Stimulated activated CD8-positive, alpha-beta memory T cell treated with anti-CD3 and anti-CD28 coated beads, Interleukin-15, amount 100 ng/mL, for 24 hours (primary cell): ENCODE measurements at places on chromosomes 5 and 9.

DNA sequence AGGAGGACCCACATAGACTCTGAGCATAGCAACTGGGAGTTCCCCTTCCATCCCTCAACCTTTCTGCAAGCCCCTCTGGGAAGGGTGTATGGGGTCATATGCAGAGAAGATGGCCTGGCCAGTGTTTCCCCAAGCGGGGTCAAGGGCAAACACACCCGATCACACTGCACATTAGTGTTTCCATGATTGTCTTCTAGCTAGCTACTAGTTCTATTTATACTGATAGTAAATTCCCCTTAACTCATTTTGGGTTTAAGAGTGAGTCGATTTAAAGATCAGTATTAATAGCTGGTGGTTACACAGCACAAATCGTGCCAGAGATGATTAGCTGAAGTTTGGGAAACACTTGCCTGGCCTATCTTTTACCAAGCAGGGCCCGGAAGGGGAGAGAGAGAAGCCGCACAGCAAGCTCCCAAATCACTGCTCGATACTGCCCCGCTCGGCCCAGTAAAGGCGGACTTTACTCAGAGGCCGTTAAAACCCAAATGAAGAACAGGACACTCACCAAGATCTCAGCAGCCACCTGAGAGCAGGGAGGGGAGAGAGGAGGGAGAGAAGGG, 29.4 kb upstream of the TNIP1 start:
- no peak for DNase-seq

GRCh38 chr5:174427304-174427703, 297.1 kb upstream of the MSX2 start:
- no peak for DNase-seq

GRCh38 chr5:132498152-132498551, 7.6 kb upstream of the IRF1 start:
- DNase-seq = no peak

DNA sequence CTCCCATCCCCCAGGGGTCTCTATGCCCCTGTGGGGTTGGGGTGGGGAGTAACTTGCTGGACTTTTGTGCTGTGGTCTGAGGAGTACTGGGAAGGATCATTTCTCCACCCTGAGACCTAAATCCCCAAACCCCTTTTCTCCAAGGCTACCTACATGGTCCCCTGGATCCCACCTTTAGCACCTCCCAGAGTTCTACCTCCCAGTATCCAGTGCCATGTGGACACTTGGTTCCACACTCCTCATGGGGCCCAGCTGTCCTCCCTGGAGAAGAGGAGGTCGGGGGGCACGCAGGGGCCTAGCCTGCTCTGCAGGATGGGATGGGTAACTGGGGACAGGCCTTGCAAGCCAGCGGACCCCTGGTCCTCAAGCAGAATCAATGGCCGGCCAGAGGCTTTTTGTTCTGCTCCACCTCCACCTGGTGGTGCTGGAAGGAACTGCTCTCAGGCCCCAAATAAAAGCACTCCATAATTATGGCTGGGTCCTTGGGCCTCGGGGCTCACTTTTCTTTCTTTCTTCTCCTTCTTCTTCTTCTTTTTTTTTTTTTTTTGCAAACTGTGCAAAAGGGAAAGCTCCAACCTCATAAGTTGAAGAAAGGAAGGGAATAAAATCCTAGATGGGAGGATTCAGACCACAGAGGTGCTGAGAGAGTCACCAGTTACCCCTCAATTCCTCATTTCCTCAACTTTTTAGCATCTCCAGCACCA, 68.4 kb downstream of the PSD2 start:
- DNase-seq = peak; percentile 11

- DNase-seq = no peak
Measured at GRCh38 chr5:180632768-180633167, 16.6 kb downstream of the FLT4 start.

DNA sequence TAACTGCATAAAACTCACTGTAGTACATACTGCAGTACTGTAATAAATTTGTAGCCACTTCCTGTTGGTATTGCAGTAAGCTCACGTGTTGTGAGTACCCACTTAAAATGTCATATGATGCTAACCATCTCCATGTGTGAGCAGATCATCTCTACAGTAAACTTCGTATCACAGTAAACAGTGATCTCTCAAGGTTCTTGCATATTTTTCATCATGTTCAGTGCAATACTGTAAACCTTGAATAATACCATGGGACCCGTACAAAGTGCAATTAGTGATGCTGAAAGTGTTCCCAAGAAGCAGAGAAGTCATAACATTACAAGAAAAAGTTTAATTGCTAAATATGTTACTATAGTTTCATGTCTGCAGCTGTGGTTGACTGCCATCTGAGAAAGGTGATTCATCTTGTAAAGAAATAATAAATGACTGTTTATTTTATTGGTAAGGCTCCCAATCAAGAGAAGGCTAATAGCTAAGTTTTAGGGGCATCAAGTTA, 253.8 kb upstream of the POU5F2 start:
- DNase-seq = no peak

DNA sequence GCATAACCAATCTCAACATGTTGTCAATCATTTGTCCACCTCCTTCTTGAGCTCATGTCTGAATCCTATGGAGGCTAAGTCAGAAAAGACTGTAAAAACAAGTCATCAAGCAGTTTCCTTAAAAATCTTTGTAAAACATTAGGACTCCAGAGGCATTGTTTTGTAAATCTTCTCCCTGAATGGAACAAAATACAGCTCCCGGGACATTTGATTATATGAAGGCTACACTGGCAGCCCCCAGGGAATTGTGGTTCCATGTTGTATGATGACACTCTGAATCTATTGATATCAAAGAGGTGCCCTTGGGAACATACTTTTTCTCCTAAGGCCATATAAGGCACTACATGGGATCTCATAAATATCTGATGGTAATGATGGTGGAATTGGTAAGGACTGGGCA, 83.2 kb upstream of the NUDT12 start:
- no peak for DNase-seq

DNA sequence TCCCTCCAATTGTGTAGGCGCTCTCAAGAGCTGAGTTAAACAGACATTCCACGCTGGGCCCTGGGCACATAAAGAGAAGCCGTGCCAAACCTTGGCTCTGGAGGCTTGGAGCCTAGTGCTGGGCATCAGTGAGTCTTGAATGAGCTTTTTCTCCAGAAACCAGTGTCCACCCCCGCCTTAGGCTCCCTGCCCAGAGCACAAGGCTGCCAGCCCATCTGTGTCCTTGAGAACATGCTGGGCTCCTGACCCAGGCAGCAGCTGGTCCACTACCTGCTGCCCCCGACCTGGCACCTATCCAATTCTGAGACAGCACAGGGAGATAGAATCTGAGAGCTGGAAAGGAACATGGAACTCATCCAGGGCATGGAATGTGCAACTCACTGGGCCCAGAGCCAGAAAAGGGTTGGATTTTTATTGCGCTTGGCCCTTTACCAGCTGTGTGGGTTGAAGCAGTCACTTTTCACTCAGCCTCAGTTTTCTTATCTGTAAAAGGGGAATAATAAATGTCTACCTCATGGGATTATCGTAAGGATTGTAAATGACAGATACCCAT, 92.4 kb upstream of the CPLX2 start:
- DNase-seq = no peak

- no peak for DNase-seq
Measured at GRCh38 chr5:144135113-144135762, 35.2 kb downstream of the YIPF5 start.

DNA sequence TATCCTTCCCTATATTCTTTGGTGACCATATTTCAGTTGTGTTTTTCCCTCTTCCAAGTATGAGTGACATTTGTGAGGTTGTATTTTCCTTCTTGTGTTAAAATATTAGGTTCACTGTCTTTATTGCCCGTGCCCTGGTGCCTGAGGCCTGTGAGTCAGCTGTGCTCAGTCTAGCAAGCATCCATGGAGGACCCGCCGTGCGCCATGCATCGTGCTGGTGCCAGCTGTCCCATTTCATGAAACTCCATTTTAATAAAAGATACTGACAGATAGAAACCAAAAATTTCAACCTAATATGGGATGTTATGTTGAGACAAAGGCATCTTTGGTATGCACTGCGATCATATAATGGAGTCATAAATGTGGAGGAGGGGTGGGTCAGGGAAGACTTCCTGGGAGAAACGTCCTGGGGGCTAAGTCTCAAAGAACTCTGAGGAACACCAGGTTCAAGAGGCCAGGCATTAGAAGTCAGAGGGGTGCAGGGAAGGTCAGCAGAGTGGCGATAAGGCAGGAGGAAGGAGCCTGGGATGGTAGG, 34.0 kb upstream of the FGF1 start:
- no peak for DNase-seq

GRCh38 chr9:79610791-79611614, 39.2 kb downstream of the TLE4 start:
- no peak for DNase-seq

GRCh38 chr5:178291161-178291561, 58.6 kb upstream of the PHYKPL start:
- no peak for DNase-seq

- DNase-seq = no peak
Measured at GRCh38 chr9:103942200-103942599, 151.9 kb upstream of the SMC2 start.

DNA sequence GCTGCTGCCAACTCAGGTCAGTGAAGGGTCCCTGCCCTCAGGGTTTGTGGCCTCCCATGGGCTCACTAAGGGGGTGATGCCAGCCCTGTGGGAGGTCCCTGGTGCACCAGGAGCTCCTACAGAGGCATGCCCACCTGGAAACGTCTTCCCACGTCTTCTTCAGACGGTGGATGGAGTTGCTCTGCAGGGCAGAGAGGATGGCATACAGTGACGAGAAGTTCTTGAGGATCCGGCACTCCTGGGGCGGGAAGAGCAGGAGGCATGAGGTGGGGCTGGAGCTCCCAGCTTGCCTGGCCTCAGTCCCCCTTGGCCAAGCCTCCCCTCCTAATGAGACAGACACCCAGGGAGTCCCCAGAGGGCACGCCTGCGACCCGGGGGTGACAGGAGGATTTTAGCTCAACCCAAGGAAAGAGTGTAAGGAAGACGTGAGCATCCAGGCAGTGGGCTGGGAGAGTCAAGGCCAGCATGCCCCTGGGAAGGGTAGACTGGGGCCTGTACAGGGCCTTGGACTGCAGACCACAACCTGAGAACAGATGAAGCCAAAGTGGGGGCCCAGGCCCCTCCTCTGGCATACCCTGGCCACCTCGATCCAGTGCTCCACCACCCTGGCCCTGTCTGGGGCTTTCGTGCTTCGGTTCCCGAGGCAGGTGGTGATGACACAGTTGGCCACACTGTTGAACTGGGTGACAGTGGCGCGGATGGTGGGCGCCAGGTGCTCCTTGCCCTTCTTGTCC, 14.4 kb downstream of the RALGDS start:
- no peak for DNase-seq

DNA sequence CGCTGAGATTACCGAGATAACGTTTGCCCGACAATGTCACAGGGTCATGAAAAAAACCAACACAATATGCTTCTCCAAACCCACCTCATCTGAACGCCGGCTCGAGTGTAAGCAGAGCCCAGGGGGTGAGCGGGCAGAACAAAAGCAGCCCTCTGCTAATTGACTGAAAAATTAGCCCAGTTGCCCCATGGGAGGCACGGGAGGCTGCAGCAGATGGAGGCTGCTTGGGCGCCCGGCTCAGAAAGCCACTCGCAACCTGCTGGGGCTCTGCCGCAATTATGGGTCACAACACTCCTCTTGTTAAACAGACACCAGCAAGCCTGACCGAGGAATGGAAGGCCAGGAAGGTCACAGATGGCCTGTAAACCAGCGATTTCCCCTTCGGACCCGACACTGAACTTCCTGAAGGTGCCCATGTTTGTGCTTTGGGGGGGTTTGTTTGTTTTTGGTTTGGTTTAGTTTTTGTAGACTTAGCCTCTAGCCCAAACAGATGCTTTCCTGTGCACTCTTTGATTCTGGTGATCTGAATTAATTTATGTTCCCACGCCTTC, 104.6 kb upstream of the IRX1 start:
- no peak for DNase-seq

DNA sequence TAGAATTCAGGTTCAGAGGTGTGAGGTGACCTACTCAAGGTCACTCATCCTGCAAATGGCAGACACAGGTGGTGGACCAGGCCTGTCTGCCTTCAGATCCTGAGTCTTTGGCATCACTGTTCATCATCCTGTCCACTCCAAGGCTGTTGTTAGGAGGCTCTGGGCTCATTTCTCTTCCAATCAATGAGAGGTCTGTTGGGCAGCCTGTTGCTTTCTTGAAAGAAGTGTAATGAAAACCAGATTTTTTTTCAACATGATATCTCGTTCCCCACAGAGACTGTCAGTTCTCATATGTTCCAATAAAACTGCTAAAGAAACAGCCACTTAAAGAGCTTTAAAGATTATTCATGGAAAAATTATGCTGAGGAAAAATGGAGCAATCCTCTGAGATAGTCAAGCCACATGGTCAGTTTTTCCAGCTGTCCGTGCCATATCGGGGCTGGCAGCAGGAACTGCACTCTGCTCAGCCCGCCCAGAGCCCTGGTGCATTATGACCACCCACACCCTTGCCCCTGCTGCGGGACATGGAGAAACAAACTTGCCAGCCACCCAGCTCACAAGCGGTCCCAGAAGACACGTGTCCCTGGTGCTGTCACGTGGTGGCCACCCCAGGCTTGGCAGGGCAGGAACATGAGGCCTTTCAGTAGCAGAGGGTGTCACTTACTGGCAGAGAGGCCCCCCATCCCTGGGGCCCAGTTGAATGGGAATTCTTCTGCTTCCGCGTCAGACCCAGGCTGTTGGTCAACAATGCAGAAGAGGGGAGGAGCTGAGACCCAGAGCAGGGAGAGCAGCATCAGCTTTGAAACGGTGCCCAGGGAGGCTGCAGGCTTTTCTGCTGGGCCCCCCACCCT, 63.7 kb upstream of the ANGPTL2 start:
- no peak for DNase-seq

- DNase-seq = no peak
Measured at GRCh38 chr5:160635046-160635445, 213.4 kb downstream of the PTTG1 start.

- DNase-seq = no peak
Measured at GRCh38 chr5:4576908-4577307, 563.2 kb upstream of the ADAMTS16 start.

DNA sequence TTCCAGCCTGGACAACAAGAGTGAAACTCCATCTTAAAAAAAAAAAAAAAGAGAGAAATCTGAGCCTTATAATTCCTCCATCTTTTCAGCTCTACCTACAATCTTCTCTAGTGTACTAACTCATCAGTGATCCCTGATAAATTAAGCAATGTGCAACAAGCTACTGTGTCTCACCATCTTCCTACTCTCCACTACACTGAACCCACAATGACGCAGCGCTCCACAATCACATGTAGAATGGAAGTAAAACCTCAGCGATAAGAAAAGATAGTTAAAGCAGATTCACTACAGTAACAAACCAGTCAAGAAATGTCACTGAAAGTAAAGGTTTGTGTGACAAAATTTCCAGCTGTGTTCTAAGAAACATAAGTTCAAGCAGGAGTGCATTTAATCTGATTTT, 13.5 kb downstream of the ABCA1 start:
- DNase-seq = no peak
